Uterus (tissue), 4 donors: ENCODE measurements at places on chromosomes 12 and 14. TPM values are rescaled to one million over a fixed set of nuclear protein-coding genes. Genes with fewer than 3 reads are reported as not detected.

The ADSS1 gene
- not detected for total RNA-seq

GRCh38 chr12:127670294-127670693, 596.7 kb upstream of the TMEM132C start:
- DNase-seq = no peak

DNA sequence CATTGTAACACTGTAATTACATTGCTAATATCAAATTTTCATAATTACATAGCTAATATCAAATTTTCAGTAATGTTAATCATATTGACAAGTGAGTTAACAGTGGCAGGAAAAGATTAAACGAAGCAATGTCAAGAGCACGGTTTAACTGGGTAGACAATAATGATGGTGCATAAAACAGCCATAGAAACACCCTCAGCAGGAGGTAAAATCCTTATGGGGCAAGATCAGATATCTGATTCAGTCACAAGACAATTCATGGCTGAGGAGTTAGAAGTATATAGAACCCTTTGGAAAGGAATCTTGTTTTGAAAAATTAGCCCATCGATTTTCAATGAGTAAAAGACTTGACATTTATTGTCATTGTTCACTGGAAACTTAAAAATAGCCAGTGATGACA, 190.6 kb downstream of the SLC2A13 start:
- no peak for DNase-seq

The KCNC2 gene
- total RNA-seq = not detected

DNA sequence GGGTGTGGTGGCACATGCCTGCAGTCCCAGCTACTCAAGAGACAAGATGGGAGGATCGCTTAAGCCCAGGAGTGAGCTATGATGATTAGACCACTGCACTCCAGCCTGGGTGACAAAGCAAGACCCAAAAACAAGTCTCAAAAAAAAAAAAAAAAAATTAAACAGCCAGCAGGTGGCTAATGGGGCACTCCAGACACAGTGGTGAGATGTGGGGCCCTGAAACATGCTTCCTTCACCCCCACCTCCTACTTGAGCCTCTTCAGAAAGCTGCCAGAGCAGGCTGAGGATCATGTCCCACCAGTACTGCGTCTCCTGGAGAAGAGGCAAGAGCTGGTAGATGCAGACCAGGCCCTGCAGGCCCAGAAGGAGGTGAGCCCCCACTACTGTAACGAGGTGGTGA, 2.1 kb downstream of the CFAP73 start:
- no peak for DNase-seq

DNA sequence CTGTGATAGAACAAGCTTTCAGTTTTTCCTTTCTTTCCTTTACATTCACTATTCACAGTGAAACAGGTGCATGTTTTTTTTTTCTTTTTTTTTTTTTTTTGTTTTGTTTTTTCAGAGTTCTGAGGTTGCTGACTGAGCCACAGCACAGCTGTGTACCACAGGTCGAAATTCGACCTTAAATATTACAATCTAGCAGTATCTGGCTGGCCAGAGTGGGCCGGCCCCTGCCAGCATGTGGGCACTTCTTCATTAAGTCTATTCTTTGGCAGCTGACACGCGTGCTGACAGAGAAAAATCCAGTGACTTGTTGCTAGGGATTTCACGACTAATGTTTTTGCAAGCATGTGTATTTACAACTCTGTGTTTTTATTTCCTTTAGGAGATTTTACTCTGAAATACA, 33.9 kb downstream of the FBXO33 start:
- no peak for DNase-seq

- DNase-seq = no peak
Measured at GRCh38 chr12:130742112-130742511, 26.0 kb upstream of the RIMBP2 start.

DNA sequence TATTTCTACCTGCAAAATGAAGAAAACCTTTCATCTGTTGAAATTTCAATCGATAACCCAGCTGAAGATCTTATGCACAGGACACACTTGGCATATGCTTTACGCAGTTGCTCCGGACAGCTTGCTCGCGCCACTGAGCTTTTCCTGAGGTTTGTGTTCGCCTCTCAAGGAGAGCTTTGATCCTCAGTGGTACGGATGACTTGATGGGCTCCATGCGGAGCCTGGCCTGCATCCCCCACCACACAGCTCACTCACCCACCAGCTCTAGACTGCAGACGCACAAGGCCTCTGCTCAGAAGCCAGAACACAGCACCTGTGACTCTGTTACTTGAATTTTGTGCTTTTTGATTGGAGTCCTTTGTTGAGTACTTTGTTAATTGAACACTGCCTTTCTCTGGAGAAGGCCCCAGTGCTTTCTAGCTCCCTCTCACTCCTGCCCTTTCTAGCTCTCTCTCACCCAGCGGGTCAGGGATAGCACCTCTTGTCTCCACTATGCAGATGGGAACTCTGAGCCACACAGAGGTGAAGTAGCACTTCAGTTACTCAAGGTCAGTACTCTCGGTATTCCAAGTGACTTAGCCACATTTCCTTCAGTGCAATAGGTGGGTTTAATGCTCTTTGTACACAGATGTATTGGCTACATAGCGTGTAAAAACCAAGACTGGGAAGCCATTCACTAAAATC, 52.1 kb downstream of the TBC1D30 start:
- no peak for DNase-seq

GRCh38 chr14:58702441-58703160, 64.8 kb downstream of the DACT1 start:
- no peak for DNase-seq

GRCh38 chr12:4275870-4276301, 2.3 kb downstream of the CCND2 start:
- DNase-seq = peak; percentile 66

The PAPLN gene
- total RNA-seq = 32.6 TPM

The POTEM gene
- not detected for total RNA-seq

DNA sequence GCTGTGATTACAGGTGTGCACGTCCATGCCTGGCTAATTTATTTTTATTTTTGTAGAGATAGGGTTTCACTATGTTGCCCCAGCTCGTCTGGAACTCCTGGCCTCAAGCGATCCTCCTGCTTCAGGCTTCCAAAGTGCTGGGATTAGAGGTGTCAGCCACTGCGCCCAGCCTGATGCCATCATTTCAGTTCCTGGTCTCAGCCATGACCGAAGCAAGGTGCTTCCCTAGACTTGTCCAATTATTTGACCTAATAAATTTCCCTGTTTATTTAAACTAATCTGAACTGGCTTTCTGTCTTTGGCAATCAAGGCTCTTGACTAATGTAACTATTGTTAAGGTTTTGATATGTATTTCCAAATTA, 24.4 kb upstream of the STK38L start:
- no peak for DNase-seq
